Vagina (tissue), 2 donors: ENCODE measurements at places on chromosomes 1 and 21. TPM values are rescaled to one million over a fixed set of nuclear protein-coding genes. Genes with fewer than 3 reads are reported as not detected.

Gene UTS2
- total RNA-seq, result 5.4 TPM

Gene TEX50
- not detected for total RNA-seq

Gene PTCH2
- total RNA-seq, result 0.98 TPM

Gene HSPB7
- 19.4 TPM for total RNA-seq

Gene C21orf91
- 8.6 TPM for total RNA-seq

Gene CFAP141
- not detected for total RNA-seq

Gene DISP1
- total RNA-seq, result 8.3 TPM

DNA sequence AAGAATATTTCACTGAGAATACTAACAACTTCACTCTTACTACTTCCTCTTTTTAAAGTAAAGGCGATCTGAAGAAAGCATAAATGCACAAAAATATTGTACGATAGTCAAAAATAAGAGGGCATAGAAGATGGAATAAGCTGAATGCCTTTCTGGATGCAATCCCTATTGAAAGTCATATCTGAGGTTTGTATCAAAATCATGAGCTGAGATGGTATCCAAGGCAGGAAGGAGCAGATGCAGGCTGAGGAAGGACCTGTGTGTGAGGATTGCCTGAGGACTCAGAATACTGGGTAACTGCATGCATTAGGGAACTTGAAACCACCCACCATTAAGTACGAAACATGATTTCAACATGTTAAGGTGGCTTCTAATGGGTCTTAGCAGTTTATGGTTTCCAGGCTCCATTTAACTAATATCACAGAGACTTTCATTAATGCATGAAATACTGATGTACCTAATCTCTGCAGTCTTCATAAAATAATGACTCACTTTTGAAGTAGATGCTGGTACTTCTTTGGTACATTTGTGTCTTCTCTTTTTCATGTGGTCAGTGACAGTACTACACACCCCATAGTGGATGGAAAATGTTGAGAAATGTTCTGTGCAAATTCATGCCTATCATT is 29.6 kb upstream of the RGS1 start:
- DNase-seq, result no peak

GRCh38 chr1:243642936-243643335 is 207.1 kb downstream of the AKT3 start:
- DNase-seq, result no peak

DNA sequence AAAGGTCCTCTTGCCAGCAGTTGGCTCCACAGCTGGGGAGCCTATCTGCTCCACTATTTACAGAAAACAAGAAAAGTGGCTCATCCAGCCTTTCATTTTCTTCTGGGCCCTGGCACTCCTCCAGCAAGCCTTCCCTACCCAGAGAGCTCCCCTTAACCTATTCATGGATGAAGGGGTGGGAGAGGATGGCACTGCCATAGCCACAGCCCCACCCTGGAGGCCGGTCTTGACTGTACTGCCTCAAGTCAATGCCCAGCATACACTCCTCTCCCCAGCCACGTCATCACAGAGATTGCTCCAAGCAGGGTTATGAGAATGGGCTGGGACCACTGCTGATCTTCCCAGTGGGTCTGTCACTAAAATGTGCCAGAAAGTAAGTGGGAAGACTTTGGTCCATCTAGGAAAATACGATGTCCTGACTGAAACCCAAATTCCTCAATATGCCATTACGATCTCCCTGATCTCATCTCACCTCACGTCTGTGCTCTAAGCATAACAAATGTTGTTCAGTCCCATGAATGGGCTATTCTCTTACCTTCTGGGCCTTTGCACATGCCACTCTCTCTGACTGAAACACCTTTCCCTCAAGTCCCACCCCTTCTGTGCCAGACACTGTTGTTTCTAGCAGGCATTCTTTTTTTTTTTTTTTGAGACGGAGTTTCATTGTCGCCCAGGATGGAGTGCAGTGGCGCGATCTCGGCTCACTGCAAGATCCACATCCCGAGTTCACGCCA is 21.4 kb upstream of the PTAFR start:
- no peak for DNase-seq

DNA sequence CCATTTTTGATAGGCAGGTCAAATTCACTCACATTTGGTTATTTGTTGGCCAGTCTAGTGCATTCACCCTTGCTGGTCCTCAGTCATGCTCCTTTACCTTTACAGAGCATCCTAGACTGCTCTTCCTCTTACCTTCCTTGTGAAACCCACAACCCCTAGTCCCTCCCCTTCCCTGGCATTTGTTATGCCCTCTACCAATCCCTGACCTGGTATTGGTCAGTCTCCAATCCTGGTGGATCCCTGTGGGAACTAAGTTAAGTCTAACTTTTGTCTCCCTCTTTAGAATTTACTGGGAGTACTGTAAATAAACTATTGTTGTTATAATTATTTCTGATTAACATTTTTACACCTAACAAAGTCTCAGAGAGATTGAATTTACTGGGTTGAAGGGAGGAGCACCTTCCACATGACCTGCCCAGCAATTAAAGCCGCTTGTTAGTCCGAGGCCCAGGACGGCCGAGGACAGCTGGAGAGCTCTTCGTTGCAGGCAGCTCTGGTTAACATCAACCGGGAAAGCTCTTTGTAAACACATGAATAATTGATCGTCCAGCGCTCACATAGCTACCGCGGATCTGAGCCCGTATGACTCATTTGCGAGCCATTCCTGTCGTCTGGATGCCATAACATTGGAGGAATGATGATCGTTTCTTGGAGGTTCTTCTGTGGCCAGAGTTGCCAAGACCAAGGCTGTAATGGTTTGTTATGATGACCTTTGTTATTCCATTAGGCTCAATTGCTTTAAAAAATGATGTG is 31.9 kb downstream of the MTARC1 start:
- DNase-seq, result no peak

- DNase-seq, result no peak
These were observed 29.9 kb upstream of the HJV start for GRCh38 chr1:146051452-146051851.

DNA sequence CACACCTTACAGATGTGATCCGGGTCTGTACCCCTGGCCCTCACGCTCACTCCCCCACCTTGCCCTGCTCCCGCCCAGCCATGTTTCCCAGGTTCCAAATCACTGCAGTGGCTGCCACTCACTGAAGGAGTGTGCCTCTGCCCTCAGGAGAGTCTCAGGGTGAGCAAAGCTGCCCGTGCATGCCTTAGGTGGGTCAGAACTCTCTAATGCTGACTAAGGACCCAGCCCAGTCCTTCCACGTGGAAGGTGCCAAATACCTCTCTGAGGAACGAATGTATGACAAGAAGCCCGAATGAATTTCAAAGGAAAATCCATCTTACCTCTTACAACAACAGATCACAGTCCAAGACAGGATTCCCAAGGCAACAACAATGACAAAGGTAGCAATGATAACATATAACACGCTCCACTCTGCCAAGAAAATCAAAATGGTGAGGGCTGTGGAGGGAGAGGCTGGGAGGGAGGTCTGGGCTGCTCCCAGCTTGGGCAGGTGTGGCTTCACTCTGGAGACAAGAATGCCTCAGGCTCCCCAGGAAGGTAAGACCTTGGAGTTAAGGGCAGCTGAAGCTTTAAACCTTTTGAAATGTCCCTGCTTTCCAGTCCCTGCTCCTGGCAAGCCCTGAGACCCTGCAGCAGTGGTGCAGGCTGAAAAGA is 115.2 kb downstream of the KIAA0319L start:
- no peak for DNase-seq

DNA sequence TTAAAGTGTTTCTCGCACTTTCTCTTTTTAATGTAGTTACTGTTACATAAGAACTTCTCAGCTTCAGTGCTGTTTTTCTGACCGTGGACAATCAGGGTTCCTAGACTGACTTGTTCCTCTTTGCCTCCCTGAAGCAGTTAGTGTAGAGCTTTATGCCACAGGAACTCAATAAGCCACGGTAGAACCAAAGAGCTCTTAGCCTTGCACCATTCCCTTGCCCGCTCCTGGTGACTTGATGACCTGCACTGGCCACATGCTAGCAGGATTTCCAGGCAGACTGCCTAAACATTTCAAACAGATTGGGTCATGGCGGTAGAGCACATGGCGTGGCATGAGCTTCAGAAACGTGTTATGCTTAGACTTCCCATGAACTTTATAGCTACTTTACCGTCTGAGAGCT is 18.8 kb upstream of the FASLG start:
- no peak for DNase-seq

GRCh38 chr1:154568157-154568815 is 708 bp downstream of the CHRNB2 start:
- no peak for DNase-seq

DNA sequence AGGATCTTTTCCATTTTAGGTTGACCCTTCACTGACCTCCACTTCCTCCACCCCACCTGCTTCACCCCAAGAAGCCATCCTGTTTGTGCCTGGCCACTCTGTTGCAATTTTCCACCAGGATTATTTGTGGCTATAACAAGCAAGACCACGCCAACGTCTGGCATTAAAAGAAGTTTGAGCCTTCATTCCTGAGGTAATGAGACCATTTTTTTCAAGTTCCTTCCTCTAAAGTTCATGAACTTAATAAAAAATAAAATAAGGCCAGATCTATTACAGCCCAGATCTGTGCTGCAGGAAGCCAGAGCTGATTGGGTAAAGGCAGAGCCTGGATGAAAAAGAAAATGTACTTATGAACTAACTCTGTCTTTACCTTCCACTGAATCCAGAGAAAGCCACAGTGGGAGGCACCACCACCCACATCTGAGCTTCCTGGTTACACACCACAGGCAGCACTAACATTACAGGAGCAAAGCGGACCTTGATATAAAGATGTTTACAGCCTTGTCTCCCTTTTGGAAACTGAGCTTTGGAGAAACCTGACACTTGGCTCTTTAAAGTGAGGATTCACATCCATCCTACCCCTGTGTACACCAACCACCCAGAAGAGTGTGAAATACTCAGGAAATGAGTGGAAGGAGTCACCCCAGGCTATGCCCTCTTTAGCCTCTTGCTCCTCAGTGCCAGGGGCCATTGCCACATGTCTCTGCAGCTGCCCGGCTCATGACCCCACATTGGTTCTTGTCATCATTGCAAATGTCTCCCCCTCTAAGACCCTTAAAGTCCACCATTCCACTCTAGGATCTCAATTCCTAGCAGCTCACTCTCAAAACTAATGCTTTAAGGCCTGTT is 293.6 kb downstream of the PLPP3 start:
- DNase-seq, result no peak

DNA sequence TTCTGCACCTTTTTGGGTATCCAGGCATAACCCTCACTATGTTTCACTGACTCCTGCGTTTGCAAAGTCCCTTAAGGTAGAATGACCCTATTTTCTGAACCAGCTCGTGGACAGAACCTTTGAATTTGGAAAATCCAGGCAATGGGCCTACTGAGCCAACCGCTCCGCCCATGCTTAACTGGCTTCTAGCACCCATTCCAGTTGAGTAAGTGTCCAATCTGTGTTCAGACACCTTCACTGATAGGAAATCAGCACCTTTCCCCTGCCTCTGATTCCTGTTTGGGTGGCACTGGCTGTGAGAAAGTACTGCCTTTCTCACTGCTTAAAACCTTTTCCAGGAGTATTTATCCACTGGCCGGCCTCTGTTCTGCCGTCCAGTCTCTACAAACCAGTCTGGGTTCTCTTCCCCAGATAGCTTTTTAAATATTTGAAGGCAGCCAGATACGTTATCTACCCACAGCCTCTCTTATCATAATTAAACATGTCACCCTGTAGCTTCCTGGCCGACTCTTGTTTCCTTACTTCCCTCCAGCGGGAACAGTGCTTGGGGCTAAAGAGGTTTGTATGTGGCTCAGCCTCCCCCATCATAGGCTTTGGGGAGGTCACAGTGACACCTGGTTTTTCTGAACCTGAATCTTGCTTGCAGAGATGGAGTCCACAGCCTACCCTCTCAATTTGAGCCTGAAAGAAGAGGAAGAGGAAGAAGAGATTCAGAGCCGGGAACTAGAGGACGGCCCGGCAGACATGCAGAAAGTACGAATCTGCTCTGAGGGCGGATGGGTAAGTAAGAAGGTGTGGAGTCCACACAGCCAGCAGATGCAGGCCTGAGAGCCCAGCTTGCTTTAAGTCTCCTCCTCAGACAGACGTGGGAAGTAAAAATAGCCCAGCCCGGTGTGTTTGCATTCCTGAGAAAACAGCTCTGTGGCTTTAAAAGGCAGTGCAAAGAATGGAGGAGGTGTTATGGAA is 1.3 kb downstream of the POGK start:
- no peak for DNase-seq

DNA sequence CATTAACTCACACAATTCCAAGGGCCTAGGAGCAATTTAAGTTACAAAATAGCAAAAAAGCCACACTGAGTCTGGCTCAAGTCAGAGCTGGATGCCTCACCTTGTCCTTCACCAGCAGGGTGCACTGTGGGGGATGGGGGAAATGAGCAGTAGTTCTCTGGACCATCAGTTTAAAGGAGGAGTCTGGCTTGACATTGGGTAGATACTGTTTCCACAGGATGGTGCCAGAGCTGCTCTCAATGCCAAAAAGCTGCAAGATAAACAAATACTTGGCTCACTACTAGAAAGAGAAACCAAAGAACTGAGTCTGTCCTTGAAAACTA is 18.8 kb downstream of the EMC1 start:
- DNase-seq, result no peak

DNA sequence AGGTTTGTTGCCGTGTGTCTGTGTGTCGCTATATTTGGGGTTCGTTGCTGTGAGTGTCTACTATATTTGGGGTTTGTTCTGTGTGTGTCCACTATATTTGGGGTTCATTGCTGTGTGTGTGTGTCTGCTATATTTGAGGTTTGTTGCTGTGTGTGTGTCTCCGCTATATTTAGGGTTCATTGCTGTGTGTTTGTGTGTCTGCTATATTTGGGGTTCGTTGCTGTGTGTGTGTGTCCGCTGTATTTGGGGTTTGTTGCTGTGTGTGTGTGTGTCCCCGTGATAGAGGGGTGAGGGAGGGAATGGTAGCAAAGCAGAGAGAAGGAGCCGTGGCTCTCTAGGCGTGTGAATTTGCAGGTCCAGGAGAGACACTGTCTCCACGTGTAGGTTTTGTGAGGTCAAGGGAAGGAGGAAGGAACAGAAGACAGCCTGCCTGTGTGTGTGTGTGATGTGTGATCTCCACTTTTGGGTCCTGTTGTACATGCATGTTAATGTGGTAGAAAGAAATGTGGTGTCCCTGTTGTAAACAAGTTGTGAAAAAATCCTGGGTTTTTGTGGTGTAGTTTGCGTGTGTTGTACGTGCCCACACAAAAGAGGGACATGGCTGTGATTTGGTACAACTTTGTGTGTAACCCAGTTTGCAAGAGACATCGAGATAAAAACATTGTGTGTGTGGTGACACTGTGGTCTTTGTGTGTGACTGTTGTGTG is 56.3 kb upstream of the ECE1 start:
- DNase-seq, result no peak

DNA sequence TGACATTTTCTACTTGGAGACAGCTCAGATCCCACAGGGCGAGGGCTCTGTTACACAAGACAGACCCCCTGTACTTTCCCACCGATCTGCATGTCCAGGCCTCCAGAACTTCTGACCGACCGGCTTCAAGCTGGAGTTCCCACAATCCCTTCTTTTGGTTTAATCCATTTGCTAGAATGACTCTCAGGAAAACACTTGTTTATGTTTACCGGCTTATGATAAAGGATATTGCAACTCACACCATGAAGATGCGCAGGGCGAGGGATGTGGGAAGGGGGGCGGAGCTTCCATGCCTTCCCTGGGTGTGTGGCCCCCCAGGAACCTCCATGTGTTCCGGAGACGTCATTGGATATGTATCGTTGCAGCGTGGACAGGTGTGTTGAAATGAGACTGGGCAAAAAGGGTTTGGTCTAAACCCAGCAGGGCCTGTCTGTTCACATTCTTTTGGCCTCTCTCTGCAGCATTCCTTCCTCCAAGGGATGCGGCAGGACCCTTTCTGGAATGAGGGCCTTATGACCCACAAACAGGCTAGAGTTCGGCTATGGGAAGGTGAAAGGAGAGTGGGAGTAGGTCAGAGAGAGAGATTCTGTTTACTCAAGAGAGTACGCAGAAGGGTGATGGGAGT is 7.5 kb upstream of the IGSF5 start:
- DNase-seq, result peak; percentile 69

GRCh38 chr1:66559517-66559916 is 25.6 kb downstream of the SGIP1 start:
- no peak for DNase-seq
